Hematopoietic multipotent progenitor cell treated with erythropoietin and hydrocortisone succinate and interleukin-3 and kit ligand, for 4 days (in vitro differentiated cells): ENCODE measurements at places on chromosomes 16 and 17.

- DNase-seq = peak; percentile 97
Observed at GRCh38 chr16:8868416-8869211, at the start of gene CARHSP1. TSS of gene CARHSP1 (minus strand) at chr16:8869006. CDS start at chr16:8859328, 9,678 bp downstream.

DNA sequence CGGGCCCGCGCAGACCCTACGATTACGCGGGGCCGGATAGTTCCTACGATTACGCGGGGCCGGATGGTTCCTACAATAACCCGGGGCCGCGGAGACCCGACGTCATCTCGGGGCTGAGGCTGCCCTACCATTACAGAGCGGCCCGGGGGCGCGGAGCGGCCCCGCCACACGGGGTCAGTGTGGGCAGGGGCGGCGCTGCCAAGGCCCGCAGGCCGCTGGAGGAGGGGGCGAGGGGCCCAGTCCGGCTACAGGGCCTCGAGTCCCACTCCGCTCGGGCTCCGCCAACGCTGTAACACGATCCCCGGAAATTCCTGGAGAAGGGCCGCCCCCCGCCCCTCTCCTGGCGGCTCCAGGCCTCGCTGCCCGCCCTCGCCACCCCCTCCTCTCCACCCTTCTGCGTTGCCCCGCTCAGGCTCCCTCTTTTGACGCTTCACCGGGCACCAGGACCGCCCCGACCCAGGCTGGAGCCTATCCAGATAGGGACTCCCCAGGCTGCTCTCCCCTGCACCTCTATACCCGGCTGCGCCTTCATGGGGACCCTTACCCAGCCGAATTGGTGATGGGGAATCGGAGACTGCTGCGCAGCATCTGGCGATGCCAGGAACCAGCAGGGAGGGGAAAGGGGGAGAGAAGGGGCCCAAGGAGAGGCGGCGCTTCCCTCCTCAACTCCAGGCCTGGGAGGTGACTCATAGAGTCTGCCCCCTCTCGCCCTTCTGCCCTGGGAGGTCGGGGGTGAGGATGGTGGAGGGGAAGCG is at the start of gene RAB34:
TSS of gene RAB34 (minus strand) at position 291 of the 755 bp plus-strand sequence. CDS start 602 bp downstream, outside the sequence.
- DNase-seq = peak; percentile 82

- peak; percentile 62 for DNase-seq
Observed at GRCh38 chr17:82888583-82889495, 49.0 kb upstream of the ZNF750 start.

DNA sequence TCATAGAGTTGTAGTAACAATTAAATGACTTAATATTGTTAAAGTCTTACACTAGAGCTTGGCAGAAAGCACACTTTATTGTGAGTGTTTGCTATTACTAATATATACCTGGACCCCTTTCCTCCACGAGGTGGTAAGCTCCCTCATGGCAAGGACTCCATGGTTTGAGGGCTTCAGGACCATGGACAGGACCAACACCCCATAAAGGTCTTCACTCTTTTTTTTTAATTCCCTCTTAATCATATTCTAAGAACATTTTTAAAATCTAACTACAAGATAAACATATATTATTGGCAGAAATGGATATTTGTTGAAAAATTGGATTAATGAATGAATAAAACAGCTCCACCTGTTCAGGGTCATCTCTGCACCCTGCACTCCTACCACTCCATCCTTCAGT is 154.5 kb downstream of the CBLN1 start:
- DNase-seq = peak; percentile 36

GRCh38 chr17:65332375-65332774 is 195.2 kb downstream of the RGS9 start:
- no peak for DNase-seq

GRCh38 chr17:66995944-66996343 is 31.4 kb downstream of the CACNG4 start:
- no peak for DNase-seq

DNA sequence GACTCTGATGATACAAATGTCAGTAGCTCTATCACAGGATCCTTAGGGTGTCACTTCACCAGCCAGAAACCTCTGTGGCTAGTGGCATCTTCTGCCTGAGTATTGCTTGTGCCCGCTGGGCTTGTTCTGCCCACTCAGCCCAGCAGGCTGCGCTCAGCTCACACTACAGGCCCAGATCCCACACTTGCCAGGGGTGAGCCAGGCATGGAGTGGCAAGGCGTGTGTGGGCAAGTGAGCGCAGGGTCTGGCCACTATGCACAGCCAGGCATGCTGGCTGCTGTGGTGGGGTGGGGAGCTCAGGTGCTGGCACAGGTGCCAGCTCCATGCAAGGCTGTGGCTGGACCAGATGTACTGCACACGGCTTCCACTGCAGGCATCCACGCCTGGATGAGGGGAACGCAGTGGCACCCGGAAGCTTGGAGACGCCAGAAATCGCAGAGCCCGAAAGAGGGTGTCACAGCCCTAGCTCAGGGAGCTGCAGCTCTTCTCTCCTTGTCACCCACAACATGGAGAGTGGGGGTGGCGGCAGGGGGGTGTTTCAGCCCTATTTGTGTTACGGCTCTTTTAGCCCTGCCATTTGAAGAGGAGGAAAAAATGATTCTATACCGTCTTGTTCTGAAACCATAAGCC is 10.2 kb downstream of the CFAP97D1 start:
- DNase-seq = peak; percentile 36

- no peak for DNase-seq
Observed at GRCh38 chr17:48626245-48627117, at the start of gene HOXB9. TSS of gene HOXB9 (minus strand) at chr17:48626358. CDS start at chr17:48626269, 89 bp downstream.

DNA sequence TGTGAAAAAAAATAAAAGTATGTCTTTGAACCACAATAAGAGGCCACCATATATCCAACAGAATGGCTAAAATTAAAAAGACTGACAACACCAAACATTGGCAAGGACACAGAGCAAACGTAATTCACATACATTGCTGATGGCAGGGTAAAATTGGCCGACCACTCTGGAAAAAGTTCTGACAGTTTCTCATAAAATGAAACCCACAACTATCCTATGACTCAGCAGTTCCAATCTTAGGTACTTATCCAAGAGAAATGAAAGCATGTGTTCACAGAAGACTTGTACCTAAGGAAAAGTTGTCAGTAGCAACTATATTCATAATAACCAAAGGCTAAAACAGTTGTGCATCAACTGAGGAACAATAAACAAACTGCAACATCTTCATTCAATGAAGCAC is 357.3 kb upstream of the XYLT1 start:
- DNase-seq = peak; percentile 18

GRCh38 chr17:30300818-30301217 is 9.1 kb upstream of the BLMH start:
- peak; percentile 32 for DNase-seq

GRCh38 chr17:63440127-63440769 is 5.9 kb downstream of the CYB561 start:
- no peak for DNase-seq

GRCh38 chr16:65124212-65124548 is 2.3 kb upstream of the CDH11 start:
- no peak for DNase-seq

DNA sequence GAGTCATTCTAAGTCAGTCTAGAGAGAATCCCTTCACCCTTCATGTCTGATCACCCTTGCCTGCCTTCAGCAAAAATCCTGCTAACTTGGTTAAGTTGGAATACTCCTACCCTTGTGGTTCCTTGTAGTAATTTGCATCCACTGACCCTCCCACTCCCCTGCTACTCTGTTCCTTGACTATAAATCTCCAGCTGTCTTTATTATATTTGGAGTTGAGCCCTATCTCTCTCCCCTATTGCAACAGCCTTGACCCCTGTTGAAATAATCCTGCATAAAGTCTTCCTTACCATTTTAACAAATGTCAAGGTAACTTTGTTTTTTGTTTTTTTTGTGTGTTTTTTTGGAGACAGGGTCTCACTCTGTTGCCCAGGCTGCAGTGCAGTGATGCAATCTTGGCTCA is 590.1 kb downstream of the WWOX start:
- no peak for DNase-seq
